Fibroblast of skin of left biceps (primary cell): ENCODE measurements at places on chromosomes 2 and 18.
A peak's percentile ranks its signal among the peaks of the same experiment; 100 is the strongest.

GRCh38 chr18:50334546-50335152 lies 40.2 kb upstream of the SKA1 start:
- no peak for DNase-seq

DNA sequence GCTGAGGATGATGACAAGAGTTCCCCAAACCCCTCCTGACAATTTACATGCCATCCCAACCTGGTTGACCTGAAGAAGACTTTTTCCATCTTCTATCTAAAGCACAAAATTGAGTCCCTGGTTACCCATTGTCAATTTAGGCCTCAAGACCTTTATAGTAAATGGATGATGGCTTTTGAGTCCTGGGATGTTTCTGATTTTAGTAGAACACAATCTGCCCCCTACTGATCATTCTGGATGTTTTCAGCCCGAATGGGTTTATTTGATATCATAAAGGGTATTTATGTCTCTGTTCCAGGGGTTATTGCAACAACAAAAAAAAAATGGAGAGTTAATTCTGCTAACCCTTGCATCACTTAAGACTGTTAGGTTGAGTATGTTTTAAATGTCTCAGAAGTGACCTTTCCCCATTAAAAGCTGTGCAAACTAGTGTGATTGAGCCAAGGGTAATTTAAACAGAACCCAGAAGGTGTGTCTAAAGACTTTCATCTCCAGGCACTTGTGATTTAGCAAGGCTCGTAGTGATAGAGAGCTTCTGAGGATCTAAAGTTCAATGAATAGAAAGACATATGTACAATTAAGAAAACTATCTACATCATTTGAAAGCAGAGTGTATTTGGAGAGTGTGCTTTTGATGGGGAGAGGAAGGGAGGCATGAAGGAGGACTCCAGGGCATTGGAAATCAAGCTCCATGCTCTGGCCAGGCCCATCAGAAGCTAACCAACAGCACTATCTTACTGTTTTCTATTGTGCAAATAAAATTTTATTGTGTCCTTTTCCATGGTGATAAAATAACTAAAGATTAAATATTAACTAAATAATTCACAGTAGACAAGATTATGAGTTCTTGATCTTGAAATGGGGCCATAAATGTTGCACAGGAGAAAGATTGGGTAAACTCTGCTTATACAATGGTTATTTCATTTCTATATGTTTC lies 96.6 kb upstream of the NOSTRIN start:
- DNase-seq: peak; percentile 10

DNA sequence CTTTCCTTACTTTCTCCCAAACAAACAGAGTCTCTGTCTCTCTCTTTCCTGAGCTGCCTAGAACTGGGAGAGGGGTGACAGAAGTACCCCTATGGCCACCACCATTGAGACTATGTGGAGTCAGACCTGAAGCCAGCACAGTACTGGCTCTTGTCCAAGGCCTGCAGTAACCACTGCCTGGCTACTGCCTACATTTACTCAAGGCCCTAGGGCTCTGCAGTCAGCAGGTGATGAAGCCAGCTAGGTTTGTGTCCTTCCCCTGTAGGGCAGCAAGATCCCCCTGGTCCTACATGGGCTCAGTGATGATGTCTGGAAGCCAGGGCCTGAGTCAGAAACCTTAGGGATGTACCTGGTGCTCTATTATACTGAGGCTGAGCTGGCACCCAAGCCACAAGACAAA lies 12.2 kb downstream of the MYO3B start:
- no peak for DNase-seq

GRCh38 chr2:128312411-128312810 lies 6.3 kb downstream of the HS6ST1 start:
- no peak for DNase-seq

- no peak for DNase-seq
Observed at GRCh38 chr2:25473758-25474340, 132.1 kb upstream of the DNMT3A start.

- no peak for DNase-seq
Observed at GRCh38 chr2:169260246-169260645, 102.1 kb downstream of the LRP2 start.
